ENCODE measurements at places on chromosomes 3 and 15. TPM values are rescaled to one million over a fixed set of nuclear protein-coding genes. Genes with fewer than 3 reads are reported as not detected.

The FAM43A gene
- total RNA-seq = 11.4 TPM

- H3K4me1 ChIP-seq = no peaks in the 10 kb centered on the region
- H3K36me3 ChIP-seq = no peaks in the 10 kb centered on the region
- no peaks in the 10 kb centered on the region for H3K27me3 ChIP-seq
- no peak for DNase-seq
These were observed 368.0 kb upstream of the ATP10A start for GRCh38 chr15:26231096-26231495.

DNA sequence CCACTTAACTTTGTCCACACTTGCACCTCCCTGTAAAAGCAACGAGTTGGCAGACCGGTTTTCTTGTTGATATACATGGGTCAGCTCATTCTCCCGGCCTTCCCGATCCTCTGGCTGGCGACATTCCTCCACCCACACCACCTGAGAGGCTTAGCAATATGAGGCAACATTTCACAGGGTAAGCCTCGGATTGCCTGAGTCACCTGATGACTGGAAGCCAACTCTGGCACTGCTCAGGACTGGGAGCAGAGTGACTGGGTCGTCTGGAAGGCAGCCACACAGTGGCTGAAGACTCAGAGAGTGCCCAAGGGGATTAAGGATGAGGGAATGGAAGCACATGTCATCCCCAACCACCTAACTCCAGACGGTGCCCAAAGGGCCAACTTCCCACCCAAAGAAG is 9.8 kb downstream of the HOMER2 start:
- H3K36me3 ChIP-seq = no peaks in the 10 kb centered on the region
- H3K4me1 ChIP-seq = no peaks in the 10 kb centered on the region
- no peak overlapping the region for H3K4me3 ChIP-seq
- DNase-seq = no peak

DNA sequence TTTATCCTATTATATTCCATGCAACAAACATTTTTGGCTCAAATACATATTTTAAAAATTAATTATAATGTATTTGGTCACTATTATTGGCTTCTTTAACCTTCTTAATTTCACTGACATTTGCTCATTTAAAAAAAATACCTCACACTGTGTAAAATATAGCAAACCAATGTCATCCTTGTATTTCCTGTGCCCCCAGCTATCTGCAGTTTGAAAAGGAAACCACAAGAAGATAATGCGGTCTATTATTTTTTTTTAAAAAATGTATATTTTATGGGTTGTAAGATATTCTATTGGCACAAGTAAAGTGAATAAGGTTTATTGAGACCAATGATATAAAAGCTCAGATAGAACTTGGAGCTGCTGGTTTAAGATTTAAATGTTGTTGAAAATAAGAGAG is 904.2 kb downstream of the SI start:
- no peak overlapping the region for H3K27ac ChIP-seq
- no peaks in the 10 kb centered on the region for H3K36me3 ChIP-seq
- no peak for DNase-seq

- no peak for DNase-seq
- H3K27ac ChIP-seq = no peak overlapping the region
- no peaks in the 10 kb centered on the region for H3K27me3 ChIP-seq
These were observed 727.7 kb downstream of the ROBO1 start for GRCh38 chr3:79040091-79040490.

DNA sequence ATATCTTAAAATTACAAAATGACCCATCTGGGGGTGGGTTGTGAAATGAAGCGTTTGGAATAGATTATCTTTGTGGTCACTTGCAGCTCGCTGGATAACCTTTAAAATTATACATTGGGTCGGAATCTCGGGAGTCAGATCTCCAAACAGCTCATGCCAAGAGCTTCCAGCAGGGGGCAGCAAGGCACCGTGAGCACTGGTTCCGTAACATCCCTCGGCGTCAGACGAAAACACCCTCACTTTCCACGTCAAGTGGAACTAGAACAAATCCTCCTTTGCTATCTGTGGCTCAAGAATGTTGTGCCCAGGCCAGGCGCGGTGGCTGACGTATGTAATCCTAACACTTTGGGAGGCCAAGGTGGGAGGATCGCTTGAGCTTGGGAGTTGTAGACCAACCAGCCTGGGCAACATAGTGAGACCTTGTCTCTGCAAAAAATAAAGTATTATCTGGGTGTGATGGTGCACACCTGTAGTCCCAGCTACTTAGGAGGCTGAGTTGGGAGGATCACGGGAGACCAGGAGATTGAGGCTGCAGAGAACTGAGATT is 31.1 kb downstream of the UMPS start:
- peak; percentile 88 for DNase-seq
- H3K4me1 ChIP-seq = peaks cover 2% of the 10 kb centered on the region
- peaks cover 18% of the 10 kb centered on the region for H3K36me3 ChIP-seq
- no peak overlapping the region for H3K4me3 ChIP-seq
- H3K27me3 ChIP-seq = no peaks in the 10 kb centered on the region
- H3K27ac ChIP-seq = no peak overlapping the region

DNA sequence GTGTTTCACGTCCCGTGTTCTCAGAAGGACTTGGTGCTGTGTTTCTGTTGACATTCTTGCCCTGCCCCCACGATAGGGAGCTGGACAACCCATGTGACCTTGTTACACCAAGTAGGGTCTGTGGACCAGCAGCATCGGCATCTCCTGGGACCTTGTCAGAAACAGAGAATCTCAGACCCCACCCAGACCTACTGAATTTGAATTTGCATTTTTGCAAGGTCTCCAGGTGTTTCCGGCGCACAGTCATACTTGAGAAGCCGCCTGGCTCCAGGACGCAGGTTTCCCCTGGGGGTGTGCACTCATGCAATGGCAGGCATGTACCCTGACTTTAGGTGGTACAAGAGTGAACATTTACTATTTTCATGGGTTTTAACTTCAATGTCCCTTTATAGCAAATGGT is 117.9 kb downstream of the TLE3 start:
- no peaks in the 10 kb centered on the region for H3K36me3 ChIP-seq
- peaks cover 9% of the 10 kb centered on the region for H3K27me3 ChIP-seq
- no peak overlapping the region for H3K4me3 ChIP-seq
- no peaks in the 10 kb centered on the region for H3K4me1 ChIP-seq

DNA sequence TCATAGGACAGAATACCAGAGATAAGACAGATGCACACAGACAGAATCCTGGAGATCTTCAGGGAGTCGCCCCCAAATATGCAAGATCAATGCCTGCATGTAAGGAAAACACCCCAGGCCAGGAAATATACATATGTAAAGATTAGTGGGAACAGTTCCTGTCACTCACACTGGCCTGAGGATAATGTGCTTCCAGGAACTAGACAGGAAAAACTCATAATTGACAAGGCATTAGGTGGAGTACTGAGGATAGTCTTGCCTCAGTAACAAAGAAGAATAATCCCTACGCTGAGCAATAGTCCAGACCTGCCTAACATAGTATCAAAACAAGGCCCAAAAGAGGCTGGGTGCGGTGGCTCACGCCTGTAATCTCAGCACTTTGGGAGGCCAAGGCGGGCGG is 20.4 kb upstream of the B4GALT4 start:
- H3K4me1 ChIP-seq = no peaks in the 10 kb centered on the region
- no peaks in the 10 kb centered on the region for H3K27me3 ChIP-seq
- H3K4me3 ChIP-seq = no peak overlapping the region
- H3K36me3 ChIP-seq = no peaks in the 10 kb centered on the region
- H3K27ac ChIP-seq = no peak overlapping the region
- no peak for DNase-seq

DNA sequence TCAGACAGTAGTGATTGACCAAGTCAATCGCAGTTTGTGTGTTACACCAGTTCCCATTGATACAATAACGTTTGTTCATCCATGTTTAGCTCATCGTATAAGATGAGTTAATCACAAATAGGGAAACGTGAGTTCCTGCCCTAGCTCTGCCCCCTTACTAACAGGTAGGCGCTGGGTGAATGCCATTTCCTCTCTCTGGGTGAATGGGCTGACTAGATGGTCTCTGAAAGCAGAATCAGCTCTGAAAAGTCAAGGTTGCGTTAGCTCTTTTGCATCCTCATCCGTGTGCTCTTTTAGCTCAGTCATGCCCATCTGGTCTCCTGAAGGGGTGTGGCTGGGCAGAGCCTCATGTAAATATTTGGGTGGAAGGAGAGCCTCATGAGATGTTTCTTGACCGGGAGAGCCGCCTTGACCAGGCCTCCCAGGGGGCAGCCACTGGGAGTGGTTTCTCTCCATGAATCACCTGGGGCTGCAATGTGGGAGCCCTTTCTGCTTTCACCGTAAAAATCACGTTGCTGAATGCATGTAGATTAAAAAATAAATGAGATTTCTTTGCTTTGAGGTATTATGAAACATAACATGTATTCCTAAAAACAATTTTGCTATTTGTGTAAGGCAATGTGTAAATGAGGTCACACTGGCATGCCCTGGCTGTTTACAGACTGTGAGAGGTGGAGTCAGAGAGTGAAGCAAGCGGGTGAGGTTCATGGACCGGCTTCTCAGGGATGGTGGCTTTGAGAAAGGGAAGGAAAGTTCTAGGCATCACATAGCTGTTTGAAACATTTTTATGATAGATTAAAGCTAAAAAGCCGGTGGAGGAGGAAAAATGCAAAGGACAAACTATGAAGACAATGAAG is 108.4 kb upstream of the RASGRP1 start:
- no peak overlapping the region for H3K4me3 ChIP-seq
- DNase-seq = no peak
- H3K36me3 ChIP-seq = no peaks in the 10 kb centered on the region
- no peaks in the 10 kb centered on the region for H3K27me3 ChIP-seq

DNA sequence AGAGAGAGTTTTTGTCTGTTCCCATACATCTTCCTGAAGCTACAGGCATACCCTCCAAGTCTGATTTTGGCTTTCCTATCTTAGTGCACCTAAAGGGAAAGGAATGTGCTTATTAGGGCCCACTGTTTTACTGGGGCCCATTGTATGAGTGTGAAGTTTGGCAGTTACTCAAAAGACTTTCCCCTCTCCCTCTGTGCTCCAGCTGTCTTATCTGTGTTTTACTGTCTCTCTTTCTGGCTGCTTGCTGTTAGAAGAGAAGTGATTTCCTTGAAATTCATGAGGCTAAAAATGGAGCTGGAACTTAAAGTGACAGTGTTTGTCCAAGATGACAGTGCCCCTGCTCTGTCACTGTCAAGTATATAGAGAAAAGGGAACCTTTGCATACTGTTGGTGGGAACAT is 436.2 kb downstream of the OCA2 start:
- no peaks in the 10 kb centered on the region for H3K36me3 ChIP-seq
- H3K27ac ChIP-seq = no peak overlapping the region
- no peak overlapping the region for H3K4me3 ChIP-seq
- H3K27me3 ChIP-seq = no peaks in the 10 kb centered on the region

Measured in kidney (tissue), 22 donors.